Small intestine (tissue), 16 donors: ENCODE measurements at places on chromosomes 12 and 14.
A peak's percentile ranks its signal among the peaks of the same experiment; 100 is the strongest.

DNA sequence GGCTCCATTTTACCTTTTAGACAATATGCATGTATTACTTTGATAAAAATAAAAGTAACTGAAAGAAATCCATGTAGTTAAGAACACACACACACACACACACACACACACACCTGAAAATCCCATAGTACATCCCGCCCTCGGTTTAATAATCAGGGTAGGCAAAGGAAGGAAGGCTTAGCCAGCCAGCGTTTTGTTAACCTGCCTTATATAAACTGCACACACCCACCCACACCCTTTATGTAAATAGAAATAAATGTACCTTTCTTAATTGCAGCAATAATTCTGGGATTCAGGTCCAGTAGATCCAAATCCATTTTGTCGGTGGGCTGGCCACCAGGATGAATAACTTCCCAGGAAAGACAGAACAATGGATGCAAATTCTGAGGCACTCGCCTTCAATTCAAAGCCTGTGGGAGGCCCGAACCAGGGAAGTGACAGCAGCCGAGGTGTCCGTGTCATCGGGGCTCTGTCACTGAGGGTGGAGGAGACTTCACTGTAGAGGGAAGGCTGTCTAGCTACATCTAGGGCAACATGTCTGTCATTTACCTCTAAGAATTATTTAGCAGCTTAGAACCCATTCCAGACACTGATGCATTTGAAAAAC, 4.4 kb downstream of the XRCC3 start:
- DNase-seq = peak; percentile 34

DNA sequence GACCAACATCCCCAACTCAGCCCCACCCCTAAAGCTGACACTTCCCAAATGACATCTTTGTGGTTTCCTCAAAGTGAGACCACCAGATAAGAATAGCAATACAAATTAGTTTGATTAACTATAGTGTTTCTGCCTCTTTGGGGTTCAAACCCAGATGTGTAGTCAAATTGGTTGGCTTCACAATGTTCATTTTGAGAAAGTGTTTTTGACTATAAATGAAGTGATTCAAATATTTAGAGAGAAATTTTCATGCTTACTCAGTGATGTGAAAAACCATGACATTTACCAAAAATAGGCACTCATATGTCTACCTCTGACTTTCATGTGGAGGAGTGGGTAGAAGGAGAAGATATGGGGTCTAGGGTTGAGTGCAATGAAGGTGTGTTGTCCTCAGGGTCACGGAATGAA, 218.4 kb downstream of the BCAT1 start:
- no peak for DNase-seq

DNA sequence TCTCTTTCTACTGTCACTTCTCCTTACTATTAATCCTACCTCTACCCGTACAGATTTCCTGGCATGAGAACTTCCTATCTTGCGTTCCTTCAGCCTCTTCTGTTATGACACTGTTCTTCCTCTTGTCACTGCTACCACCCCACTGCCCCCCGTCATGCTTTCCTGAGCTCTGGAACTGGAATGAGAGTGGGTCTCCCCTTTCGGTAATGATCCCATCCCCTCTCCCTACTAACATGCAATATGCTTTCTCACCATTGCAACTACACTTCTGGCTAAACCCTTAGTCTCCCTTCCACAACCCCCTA, 4.9 kb upstream of the AP1G2 start:
- no peak for DNase-seq

- DNase-seq = no peak
Observed at GRCh38 chr12:34236073-34236472, 213.8 kb downstream of the ALG10 start.

GRCh38 chr14:105126981-105127329, 41.6 kb downstream of the JAG2 start:
- DNase-seq = no peak

- no peak for DNase-seq
Observed at GRCh38 chr12:80625901-80626300, 81.5 kb upstream of the MYF6 start.

DNA sequence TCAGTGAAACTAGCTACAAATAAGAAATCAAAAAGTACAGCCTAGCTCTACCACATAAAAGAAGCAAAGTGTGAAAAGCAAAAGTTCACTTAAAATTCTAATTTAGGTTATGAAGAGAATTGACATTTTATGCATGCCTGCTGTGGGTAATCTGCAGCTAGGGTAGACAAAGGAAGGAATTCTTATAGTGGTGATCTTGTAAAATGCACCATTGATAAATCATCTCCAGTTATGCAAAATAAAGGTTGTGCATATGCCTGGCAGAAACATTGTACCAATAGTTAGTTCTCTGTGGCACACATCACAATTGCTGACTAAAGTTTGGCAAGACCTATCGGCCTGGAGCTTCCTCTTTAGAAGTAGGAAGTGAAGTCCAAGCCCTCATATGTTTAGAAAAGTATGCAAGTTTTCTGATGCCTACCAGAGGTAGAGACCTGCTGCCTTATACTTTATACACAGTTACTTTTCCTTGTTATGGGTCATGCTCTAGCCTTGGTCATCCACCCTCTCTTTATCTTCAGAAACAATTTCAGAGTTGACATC, 78.3 kb downstream of the TSHR start:
- DNase-seq = no peak

- no peak for DNase-seq
Observed at GRCh38 chr14:66239589-66239988, 246.6 kb upstream of the CCDC196 start.

DNA sequence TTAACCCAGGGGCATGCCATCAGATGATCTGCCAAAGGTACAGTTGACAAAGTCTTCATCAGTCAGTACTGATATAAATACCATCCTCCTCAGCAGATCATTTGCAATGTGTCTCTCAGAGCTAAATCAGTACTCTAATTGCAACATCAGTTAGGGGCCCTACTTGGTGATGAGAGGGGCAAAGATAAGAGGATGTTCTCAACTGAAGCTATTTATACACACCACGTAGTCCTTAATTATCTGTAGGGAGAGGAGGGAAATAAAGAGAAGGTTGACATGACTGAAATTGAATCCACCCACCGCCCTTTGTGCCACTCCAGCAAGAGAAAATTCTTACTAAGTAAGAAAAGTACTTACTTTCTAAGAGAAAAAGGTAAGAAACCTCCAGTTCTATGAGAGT, 157.8 kb upstream of the NUDT4 start:
- peak; percentile 21 for DNase-seq

DNA sequence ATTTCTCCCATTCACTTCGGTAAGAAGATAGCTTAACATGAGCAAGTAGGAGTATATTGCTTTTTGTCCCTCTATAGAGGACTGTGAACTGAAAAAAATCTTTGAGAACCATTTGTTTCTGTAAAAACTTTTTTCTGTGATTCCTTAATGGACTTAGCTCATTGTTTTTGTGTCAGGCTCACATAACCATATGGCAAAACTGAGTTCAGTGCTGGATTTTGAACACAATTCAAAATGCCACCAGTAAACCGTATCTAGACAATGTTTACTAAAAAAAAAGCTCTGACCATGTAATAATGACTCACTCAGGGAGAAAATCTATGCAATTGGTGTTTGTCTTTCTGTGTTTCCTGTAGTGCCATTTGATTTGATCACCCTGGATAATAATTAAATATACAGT, 5.2 kb downstream of the TRHDE start:
- no peak for DNase-seq

GRCh38 chr12:2266666-2267620, 214.2 kb downstream of the CACNA1C start:
- DNase-seq = peak; percentile 93

DNA sequence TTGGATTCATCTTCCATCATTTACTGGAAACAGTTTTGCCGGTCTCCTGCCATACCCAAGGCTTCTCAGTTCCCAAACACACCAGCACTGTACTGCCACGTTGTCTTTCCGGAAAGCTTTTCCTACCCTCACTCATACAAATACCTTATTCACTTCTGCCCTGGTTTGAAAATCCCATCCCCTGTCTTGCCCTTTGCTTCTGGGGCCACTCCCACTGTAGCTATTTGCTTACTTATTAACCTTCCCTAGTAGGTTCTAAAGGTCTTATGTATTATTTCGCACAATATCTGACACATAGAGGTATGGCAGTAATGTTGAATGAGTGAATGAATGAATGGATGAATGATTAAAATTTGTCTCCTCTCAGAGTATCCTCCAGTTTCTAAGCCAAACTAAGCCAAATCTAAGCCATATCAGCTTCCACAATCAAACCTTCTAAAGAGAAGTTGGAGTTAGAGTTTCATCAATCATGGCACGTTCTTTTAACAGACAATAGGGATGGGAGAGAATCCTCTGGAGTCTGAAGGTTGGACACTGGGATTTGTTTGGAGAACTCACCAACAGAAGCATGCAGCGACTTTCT, 18.6 kb downstream of the TSPAN8 start:
- DNase-seq = peak; percentile 97
